Fibroblast of mammary gland (primary cell): ENCODE measurements at places on chromosomes 6 and 20.

GRCh38 chr6:163775313-163775712 is 360.8 kb downstream of the QKI start:
- DNase-seq: no peak

DNA sequence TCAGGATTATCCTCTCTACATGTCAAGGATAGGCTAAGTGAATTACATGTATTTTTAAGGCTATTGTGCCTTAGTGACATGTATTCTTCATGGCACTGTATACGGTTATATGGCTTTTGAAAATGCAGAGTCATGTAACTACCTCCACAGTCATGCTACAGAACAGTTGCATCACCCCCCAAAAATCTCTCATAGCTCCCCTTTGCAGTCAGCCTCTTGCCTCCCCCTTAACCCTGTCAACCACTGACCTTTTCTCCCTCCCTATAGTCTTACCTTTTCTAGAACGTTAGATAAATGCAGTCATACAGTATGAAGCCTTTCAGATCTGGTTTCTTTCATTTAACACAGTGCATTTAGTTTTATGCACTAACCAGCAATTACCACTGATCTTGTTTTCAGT is 10.3 kb upstream of the RNF24 start:
- DNase-seq: no peak

GRCh38 chr6:157640746-157641451 is 182.1 kb upstream of the SNX9 start:
- DNase-seq: no peak

DNA sequence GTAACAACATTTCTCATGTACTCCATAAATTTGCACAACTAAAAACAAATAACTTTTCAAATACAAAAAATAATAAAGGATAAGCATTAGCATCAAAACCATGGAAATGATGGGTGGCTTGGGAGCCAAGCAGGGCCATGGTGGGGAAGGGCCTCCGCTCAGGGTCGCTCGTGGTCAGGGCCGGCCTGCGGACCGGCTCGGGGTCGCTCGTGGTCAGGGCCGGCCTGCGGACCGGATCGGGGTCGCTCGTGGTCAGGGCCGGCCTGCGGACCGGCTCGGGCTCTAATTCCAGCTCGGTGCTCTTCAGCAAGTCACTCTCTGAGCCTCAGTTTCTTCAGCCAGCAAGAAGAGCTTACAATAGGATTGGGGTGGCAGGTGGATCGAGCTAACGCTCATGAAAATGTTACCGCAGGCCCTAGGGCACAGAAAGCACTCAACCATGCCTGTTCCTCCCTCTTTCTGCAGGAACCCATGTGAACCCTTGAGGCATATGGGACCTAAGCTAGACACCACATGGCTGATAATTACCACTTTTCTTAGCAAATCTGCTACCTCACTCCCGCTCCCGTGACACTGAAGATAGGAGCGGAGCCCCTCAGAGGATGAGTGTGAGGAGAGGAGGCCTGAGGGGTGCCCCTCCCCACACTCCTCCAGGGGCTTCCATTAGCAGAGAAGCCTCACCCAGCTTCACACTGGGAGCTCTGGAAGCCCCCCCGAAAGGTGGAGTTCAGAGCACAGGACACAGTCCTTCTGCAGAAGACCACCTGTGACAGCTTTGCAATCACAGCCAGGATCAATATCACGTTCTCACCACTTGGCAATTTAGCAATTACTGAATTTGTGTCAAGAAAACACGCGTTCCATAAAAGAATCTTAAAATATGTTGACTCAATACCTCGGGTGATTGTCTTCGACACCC is 103.0 kb downstream of the PSMB1 start:
- DNase-seq: no peak

DNA sequence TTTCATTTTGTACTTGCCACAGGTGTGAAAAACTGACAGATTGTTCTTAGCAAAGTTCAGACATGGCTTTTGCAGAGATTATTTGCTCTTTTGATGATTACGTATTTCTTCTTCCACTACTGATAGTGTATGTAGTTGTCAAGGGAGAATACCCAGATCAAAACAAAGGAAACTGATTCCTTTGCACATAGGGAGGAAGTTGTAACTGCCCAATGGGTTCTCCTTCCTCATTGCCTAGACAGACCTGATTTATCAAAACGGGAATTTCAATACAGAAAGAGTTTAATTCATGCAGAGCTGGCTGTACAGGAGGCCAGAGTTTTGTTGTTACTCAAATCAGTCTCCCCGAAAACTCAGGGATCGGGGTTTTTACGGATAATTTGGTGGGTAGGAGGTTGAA is 214.7 kb downstream of the BCAS1 start:
- DNase-seq: no peak

- no peak for DNase-seq
Observed at GRCh38 chr20:51583499-51583898, 41.0 kb upstream of the NFATC2 start.

GRCh38 chr6:88914895-88915598 is 48.4 kb downstream of the RNGTT start:
- no peak for DNase-seq

DNA sequence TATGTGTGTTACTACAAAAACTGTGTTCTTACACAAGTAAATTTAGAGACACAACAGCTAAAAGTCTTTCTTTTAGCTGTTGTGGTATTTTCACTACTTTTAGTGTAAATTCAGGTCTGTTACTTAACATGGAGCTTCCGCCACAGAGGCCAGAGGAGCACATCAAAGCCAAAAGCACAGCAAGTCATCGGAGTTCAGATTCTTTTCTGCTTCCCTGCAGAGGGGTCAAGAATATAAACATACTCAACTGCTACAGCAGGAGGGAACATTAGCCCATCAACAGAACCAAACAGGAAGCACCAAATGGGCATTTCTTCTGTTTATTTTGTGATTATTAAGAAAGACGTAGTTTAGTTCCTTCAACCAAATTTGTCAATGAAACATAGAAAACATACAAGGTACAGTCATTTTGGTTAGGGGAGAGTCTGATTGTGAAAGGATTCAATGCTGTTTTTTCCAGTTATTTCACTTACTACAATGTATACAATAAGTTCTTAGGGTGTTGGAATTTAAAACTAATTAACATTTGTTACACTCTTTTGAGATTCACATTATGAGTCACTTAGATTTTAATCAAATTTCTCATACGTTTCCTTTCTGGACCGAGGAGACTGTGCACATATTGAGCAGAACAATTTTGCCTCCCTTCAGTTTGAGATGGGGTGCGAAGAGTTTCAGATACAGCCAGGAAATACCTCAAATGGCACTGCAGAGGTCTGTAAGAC is 42.8 kb upstream of the DSE start:
- DNase-seq: no peak

GRCh38 chr20:58113716-58114115 is 114.7 kb downstream of the ANKRD60 start:
- DNase-seq: no peak

- DNase-seq: peak; percentile 5
Observed at GRCh38 chr6:131597446-131597845, 24.4 kb downstream of the ARG1 start.

DNA sequence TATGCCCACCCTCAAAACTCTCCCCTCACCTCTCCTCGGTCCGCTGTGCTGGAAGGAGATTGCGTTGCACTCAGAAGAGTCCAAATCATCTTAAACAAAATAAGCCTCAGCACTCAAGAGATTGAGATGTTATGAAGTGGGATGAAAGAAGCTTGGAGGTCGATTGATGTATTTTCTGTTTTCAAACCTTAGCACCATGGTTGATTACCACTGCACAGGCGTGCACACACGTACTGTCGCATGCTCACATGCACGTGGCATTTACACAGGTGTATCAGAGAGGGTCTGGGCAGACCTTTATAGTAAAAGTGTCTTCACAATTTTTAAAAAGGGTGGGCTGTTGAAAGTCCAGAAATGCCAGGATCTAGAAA is 612 bp upstream of the AGPAT4 start:
- no peak for DNase-seq

DNA sequence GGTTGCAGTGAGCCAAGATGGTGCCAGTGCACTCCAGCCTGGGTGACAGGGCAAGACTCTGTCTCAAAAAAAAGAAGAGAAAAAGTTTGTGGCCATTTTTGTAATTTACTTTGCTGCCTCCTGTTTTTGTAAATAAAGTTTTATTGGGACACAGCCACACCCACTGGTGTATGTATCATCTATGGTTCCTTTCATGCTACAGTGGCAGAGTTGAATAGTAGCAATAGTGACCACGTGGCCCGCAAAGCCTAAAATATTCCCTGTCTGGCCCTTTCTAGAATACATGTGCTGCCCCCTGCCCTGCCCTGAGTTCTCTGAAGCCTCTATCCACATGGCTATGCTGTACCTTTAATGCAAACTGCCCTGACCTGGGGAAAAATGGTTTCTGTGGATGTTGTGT is 75.3 kb upstream of the ZNF133 start:
- DNase-seq: no peak

DNA sequence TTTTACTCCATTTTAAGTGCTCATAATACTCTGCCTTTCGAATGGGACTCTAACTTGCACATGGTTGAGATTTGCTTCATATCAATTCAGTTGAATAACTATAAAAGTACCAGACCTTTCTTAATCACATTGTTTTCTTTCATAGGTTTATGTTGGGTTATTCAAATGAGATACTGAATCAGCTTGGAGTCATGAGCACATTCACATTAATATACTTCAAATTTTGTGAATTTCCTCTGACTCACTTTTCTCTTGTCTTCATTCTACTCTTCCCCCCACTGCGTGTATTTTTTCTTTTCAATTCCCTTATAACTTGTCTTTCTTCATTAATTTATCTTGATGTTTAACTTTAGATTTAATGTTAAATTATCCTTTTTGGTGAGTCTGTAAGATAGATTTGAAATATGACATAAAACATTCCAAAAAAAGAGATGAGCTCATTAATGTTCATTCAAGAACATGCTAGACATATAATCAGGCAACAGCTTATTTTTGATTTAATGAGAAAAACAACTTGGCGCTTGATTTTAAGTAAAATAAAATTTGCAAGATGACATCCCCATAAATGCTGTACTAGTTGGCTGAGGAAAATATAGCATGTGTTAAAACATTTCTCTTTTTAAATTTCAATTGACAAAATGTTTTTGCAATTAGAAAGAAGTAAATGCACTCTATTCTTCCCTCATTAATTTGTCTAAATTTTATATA is 736.0 kb downstream of the CD109 start:
- DNase-seq: peak; percentile 57

- no peak for DNase-seq
Observed at GRCh38 chr20:61299618-61300017, 47.6 kb downstream of the CDH4 start.

- no peak for DNase-seq
Observed at GRCh38 chr20:17648791-17649730, 33.0 kb downstream of the RRBP1 start.

DNA sequence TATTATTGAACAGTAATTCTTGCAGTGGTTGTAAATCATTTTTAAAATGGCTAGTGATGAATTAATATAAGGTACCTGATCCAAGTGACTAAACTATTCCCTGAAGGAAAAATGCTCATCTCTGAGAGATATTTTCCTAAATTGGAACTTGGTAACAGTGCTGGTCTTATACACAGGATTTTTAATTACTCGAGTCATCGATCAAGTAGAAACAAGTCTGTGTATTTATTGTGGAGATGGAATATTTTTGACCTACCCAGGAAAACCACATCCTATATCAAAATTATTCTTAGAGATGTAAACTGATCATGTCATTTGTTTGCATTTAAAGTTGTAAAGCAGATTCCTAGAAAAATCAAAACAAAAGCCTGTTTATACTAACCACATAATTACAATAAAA is 166.9 kb downstream of the MOXD1 start:
- DNase-seq: no peak

GRCh38 chr6:5584078-5584482 is 322.8 kb downstream of the FARS2 start:
- DNase-seq: peak; percentile 73

DNA sequence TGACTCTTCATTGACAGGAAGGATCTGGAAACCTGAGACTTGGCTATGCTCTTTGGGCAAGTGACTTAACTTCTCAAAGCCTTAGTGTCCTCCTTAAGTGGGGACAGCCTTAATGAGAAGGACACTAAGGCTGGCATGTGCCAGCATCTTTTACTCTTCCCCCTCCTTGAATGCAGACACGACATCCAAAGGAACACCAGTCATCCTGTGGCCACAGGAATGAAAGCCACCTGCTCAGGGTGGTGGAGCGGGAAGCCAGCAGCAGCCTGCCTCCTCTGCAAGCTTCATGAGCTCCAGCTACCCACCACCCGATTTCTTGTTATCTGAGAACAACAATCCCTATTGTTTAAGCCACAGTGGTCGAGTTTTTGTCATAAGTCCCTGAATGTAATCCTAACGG is 44.5 kb downstream of the TMEM14B start:
- no peak for DNase-seq

DNA sequence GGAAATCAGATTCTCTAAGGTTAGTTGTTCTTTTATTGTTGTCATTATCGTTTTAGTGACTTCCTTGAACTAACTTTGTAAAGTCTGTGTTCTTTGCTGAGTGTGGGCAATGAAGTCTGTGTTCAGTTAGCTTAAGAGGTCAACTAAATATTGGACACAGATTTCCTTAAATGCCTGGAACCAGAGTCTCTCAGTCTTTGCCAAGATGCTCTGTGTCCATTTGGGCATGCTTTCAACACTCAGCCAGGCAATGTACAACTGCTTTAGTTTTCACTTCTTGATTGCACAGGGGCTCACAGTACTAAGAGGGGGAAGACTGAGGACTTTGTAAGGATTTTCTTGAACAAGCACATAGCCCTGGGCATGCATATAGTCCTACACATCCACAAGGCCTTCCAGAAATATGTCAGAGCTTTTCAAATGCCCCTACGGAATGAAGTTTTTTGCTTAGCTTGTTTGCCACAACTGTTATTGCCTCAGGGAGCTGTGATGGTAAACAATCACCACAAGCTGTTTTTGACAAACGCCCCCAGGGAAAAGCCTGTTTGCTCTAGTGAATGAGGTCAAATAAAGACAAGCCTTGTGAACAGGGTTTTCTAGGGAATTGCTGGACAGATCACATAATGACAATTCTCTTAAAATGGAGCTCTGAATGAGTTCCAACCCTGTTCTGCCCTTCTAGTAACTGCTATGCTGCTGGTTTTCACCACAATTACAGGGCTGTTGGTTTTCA is 82.5 kb downstream of the B3GAT2 start:
- DNase-seq: no peak

GRCh38 chr20:41177636-41178035 is 40.3 kb downstream of the PLCG1 start:
- DNase-seq: peak; percentile 86

DNA sequence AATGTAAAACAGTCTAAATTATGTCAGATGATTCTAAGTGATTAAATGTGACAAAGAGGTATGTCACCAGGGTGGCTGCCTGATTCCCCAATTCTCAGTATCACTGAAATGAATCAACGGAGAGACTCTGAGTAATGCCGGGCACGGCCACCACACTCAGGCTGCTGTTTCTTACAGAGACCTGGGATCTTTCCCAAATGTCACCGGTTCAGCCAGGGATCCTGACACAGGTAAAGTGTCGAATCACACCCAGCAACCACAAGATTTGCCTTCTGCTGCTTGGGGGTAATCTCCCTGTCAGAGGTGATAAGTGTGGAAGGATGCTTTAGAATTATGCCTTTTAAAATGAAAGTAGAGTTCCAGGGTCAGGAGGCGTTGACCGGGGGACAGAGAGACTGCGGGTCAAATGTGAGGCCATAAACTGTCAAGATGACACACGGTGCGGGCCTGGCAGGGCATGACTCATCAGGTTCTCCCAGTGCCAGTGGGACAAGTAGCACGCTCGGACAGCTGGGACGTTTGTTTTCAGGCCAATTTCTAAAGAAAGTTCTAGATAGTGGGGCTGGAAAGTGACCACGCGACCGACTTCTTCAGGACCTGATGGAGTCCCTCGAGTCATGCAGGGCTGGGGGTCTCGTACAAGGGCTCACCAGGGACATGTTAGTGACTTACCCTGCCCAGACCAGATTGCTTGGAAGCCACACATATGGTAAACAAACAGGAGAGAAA is 48.9 kb downstream of the PRDM1 start:
- DNase-seq: peak; percentile 63

- no peak for DNase-seq
Observed at GRCh38 chr6:150886155-150886554, 20.7 kb downstream of the MTHFD1L start.
